GM04503 (cell line): ENCODE measurements at places on chromosomes 13 and 19.
A peak's percentile ranks its signal among the peaks of the same experiment; 100 is the strongest.

- no peak for DNase-seq
Measured at GRCh38 chr13:112003941-112004340, 63.0 kb upstream of the SOX1 start.

DNA sequence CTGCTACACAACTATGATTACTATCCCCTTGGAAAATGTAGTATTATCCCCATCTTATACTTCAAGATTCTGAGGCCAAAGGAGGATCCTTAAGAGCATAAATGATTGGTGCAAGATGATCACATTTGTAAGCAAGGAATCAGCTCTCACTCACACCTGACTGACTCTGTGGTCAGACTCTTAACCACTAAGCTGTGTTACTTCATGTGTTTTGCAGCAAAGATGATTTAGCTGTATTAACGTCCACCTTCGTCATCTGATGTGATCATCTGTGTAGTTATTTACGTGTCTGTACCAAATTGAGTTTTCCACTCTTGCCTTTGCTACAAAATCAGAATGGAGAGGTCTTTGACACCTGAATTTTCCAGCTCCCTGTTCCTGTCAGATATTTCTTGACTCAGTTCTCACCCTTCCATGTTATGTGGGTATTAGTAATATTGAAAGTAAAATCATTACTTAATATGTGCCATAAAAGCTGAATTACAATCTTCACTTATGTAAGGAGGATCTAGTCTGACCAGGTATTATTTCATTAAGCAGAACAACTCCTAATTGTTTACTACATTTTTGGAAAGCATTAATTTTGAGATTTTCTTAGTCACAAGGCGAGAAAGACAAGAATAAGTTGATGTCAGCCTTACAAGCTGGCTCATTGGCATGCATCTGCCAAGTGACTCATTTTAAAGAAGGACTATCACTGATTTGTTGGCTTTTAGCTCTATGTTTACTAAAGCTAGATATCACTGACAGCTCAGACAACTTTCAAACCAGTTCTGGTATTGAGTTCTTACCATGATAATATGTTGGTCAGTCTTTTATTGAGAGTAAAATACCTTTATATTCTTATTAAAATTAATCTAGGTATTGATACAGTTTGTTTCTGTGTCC, 1279.8 kb upstream of the PCDH9 start:
- no peak for DNase-seq

- DNase-seq: peak; percentile 31
Measured at GRCh38 chr19:50147462-50148423, 15.3 kb downstream of the IZUMO2 start.

DNA sequence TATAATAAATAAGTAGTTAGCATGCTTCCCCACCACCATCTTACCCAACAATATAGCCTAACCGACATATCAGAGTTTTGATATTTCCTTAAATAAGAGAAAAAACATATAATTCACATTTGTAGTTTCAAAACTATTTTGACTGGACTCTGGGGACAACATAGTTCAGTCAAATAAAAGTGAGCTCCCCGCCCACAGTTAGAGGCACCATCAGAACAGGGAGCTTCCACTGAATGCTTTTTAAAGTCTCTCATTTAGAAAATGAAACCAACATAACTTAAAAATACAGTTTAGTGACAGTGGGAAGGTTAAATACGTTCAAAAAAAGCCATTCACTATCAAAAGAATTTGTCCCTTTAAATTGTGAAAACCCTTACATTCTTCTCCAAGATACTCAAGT, 92.8 kb downstream of the EPSTI1 start:
- DNase-seq: no peak

- DNase-seq: no peak
Measured at GRCh38 chr13:102856557-102856956, 10.7 kb downstream of the ERCC5 start.

- no peak for DNase-seq
Measured at GRCh38 chr19:9507285-9507684, 8.9 kb upstream of the ZNF560 start.

DNA sequence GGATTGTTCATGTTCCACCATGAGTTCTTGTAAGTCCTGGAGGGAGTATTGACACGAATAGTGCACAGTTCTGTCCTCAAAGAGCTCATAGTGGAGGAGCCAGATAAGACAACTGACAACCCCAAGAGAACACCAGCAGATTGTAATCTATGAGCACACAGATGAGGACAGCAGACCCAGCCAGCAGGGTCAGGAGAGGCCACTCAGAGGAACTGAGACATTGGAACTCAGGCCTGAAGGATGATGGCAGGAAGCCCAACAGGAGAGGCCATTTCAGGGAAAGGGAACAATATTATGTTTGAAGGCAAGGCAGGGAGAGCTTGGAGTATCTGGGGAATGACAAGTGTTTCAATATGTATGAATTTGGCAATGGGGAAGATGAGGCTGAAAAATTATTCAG, 63.7 kb upstream of the IPO5 start:
- DNase-seq: no peak

GRCh38 chr13:59681636-59682311, 482.0 kb downstream of the DIAPH3 start:
- no peak for DNase-seq

GRCh38 chr19:55447421-55448174, 4.5 kb upstream of the SHISA7 start:
- DNase-seq: no peak
